ENCODE measurements at places on chromosomes 12 and 14.

DNA sequence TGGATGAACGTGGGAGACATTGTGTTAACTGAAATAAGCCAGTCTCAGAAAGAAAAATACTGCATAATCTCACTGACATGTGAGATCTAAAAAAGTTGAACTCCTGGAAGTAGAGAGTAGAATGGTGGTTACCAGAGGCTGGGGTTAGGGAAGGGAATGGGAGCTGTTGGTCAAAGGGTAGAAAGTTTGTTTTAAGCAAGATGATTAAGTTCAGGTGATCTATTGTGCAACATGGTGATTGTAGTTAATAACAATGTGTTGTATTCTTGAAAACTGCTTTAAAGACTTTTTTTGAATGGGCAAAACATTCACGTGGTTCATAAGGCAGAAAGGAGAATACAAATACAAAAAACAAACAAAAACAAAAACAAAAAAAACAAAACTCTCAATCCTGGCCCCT lies 460.4 kb upstream of the TBX3 start:
- DNase-seq: no peak

- DNase-seq: no peak
Measured at GRCh38 chr14:73712071-73712506, 2.1 kb downstream of the PNMA1 start.

GRCh38 chr12:3743803-3744202 lies 9.1 kb downstream of the CRACR2A start:
- DNase-seq: no peak

DNA sequence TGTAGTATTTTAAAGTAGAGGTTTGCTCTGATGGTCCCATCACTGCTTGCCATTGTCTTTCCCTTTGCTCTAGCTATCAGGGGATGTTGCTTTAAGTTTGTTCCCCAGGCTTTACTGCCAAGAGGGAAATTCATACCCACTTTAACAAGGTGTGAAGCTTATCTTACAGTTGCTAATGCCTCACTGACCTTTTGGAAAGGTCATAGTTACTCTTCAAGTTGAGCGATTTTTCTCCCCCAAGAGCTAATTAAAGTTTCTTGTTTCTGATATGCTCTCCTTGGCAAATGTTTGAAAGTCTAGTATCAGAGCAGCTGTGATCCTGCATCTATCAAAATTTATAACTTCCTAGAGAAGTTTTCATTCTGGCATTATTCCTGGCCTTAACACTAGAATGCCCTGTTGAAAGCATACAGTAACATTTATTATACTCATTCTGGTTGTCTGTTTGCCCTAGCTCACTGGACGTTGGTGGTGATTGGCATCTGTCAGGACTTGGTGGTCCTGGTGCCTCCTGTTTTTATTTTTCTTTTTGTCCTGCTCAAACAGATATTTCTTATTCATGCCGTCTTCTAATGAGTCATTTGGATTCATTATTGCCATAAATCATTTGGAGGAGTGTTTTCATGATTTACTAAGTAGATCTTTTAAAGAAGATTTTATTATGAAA lies 8.1 kb downstream of the ATP2A2 start:
- no peak for DNase-seq

DNA sequence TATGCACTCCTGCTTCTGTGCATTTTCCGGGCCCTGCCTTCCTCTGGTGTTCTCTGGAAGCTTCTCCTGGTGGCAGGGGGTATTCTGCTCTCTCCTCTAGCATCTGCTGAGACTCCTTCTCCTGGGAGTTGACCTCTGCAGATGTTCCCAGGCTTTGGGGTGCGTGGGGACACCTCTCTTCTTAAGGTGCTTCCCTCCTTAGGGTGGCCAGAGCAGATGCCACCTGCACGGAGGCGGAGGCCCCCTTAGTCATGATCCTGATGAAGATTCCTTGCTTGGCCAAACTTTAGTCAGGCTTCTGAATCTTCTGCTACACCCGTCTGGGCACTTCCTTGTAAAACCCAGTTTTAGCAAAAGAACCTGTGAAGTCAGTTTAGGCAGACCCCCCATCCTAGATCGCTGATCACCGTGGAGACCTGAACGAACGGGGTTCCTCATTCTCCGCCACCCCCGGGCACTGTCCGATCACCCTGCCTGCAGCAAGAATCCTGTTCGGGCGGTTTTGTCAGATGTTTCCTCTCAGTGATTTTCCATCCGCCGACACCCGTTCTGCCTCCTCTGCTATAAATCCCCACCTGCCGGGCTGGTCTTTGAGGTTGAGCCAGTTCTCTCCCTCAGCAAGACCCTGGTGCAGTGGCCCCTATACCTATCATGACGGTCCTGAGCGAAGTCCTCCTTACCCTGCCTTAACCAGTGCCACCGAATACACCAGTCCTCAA lies 111.9 kb downstream of the CALM1 start:
- no peak for DNase-seq
